ENCODE measurements at places on chromosomes 12 and 14. TPM values are rescaled to one million over a fixed set of nuclear protein-coding genes. Genes with fewer than 3 reads are reported as not detected.

P2RX2 gene
- 0.47 TPM for total RNA-seq

SERPINA6 gene
- not detected for total RNA-seq

VRTN gene
- total RNA-seq = not detected

PLBD1 gene
- 15.2 TPM for total RNA-seq

BATF gene
- 3.1 TPM for total RNA-seq

OASL gene
- total RNA-seq = 0.31 TPM

TAS2R19 gene
- total RNA-seq = not detected

FAIM2 gene
- total RNA-seq = 6.7 TPM

SLC5A8 gene
- not detected for total RNA-seq

ATG14 gene
- 18.8 TPM for total RNA-seq

TAS2R13 gene
- not detected for total RNA-seq

E2F7 gene
- not detected for total RNA-seq

KRT7 gene
- total RNA-seq = 4.0 TPM

All from gastroesophageal sphincter (tissue), 4 donors.